ENCODE measurements at places on chromosomes 16 and 17.
A peak's percentile ranks its signal among the peaks of the same experiment; 100 is the strongest.

GRCh38 chr16:14004031-14004728 lies 66.9 kb upstream of the MRTFB start:
- no peak for DNase-seq

DNA sequence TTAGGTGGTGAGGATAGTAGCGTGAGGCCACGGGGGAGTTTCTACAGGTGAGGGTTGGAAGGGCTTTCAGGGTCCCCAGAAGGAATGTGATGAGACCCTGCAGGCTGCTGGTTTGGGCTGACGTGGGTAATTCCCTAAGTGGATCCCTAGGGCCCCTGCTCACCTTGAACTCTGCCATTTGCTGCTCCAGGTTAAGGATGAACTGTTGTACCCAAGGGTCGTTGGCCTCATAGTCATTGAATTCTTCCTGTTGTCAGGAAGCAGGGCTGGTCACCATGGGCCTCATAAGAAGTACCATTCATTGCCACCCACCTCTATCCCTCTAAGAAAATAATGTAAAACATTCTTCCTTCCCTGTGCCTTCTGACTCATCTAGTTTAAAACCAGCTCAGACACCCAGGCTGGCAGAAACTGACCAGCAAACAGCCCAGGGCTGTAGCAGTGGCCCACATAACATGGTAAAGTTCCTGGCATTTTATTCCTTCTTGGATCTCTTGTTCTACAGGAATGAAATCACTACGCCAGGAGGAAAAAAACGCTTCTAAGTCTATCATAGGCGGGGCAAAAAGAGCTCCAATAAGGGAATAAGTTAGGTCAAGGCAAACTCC lies 27.6 kb downstream of the FCSK start:
- DNase-seq: no peak

DNA sequence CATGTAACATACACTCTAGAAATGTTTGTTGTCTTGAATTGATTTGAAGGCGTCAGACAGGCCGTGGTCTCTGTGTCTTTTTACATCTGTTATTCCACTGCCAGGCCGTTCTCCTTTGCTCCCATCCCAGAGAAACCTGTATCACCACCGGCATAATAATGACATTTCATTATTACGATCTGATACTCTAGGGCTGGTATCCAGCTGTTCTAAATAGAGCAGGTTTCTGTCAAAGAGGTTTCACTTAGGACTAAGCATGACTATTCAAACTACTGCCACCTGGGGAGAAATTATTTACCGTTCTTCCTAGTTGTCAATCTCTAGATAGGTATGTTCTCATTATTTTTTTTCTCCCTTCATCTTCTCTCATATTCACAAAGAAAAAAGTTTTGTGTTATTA lies 1016.2 kb upstream of the EEF2KMT start:
- no peak for DNase-seq

DNA sequence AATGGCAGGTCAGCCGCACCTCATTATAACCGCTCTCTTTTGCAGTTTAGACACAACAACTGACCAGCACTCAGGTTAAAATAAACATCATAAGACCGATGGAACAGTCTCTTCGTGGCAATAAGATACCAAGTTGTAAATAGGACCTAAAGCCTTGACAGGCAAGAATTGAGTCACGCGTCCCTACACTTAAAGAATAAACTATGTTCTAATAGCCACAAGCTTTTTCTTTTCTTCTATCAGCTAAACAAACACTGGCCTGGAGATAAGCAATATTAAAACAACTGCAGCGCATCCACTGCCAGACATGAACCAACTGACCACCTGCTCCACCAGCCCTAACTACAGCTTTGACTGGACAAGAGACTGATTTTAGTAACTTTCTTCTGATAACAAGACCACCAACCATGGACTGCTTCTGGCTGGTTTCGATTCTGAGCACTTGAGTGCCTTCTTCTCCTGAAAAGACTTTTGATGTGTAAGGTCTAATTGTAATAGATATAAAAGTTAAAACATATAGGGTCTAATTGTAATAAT lies 17.5 kb downstream of the SLFN12L start:
- DNase-seq: no peak

- DNase-seq: no peak
Measured at GRCh38 chr17:57114085-57114673, 29.1 kb downstream of the AKAP1 start.

GRCh38 chr17:79393358-79394052 lies 217.3 kb downstream of the RBFOX3 start:
- peak; percentile 38 for DNase-seq

DNA sequence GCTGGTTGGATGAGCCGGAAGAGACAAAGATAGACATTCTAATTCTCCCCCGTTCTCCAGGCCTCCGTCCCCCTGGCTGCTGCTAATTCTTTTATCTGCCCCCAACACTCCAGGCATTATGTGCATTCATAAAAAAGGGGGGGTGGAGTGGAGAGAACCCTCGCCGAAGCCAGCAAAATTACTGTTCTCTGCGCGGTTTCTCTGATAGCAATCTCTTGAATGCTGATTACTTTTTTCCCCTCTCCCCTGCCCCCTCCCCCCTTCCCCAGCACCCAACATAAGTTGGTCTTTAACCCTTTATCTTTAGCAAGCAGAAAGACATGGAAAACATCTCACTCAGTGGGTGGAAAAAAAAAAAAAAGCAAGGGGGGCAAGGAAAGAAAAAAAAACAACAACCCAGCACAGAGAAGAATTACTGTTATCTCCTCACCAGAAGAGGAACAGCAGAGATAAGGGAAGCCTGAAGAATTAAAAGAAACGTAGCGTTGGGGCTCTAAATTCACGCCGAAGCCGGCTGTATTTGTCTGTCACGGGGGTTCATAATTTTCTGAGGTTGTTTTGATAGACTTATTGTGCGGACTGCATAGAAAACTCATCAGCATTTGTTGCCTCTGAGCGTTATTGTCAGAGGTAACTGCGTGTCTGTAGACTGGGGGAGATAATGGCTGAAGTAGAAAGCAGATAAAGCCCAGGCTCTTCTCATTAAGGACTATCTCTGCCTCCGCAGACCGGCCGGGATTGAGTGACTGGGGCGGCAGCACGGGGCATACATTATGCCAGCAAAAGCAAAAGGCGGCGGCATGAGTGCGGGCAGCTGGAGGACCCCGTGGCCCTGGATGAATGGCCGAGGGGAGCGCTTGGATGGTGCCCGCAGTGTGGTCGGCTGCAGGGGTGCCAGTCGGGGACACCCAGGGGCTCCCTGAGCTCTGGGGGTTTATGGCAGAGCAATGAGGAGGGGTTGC lies 126.9 kb downstream of the MRM1 start:
- no peak for DNase-seq

- no peak for DNase-seq
Measured at GRCh38 chr16:2194166-2194834, 2.1 kb downstream of the CASKIN1 start.

DNA sequence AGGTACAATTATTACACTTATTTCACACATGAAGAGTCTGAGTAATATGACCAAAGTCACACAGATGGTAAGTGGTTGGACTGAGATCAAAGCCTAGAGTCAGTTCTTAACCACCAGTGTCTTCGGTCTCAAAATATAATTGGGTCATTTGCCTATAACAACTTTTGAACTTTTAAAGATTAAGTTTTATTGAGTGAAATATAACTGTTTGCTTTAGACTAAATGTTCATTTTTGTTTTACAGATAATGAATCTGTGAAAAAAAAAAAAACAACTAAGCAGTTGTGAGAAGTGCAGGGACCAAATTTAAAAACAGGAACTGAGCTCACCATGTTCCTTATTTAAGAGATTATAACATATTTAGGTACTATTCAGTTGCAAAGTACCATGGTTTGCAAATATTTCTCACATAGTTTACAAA lies 150.1 kb downstream of the ITFG1 start:
- DNase-seq: no peak
